Dorsolateral prefrontal cortex (tissue), 122 donors: ENCODE measurements at places on chromosomes 3 and 15. TPM values are rescaled to one million over a fixed set of nuclear protein-coding genes. Genes with fewer than 3 reads are reported as not detected.

MUC20 gene
- 44.4 TPM for total RNA-seq

TEX55 gene
- not detected for total RNA-seq

ULK3 gene
- 94.1 TPM for total RNA-seq

ROPN1 gene
- total RNA-seq: not detected

FANCD2 gene
- 6.5 TPM for total RNA-seq

GAP43 gene
- 432 TPM for total RNA-seq

IGF2BP2 gene
- not detected for total RNA-seq

MDFIC2 gene
- total RNA-seq: not detected

GRCh38 chr15:90866161-90866715 is 2.1 kb upstream of the FURIN start:
- DNase-seq: no peak

DNA sequence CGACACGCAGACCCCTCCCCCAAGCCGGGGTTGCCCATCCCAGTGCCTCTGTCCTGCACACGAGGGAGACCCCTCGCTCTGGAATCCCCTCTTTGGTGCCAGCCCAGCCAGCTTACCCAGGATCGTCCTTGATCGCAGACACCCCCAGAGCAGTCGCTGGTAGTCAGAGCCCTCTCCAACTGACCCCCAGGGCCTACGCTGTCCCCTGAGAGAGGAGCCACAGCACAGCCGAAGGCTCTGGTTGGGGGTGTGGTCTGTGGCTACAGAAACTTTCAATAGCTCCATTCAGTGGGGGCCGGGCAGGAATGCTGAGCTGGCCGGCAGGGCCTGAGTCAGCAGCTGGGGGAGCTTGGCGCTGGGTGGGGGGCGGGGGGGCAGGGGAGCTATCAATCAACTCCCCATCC is at the start of gene LCTL:
Gene LCTL, minus strand, starts transcription at position 258 of the 404 bp plus-strand sequence. CDS start 633 bp downstream, outside the sequence.
- peak; percentile 13 for DNase-seq

DNA sequence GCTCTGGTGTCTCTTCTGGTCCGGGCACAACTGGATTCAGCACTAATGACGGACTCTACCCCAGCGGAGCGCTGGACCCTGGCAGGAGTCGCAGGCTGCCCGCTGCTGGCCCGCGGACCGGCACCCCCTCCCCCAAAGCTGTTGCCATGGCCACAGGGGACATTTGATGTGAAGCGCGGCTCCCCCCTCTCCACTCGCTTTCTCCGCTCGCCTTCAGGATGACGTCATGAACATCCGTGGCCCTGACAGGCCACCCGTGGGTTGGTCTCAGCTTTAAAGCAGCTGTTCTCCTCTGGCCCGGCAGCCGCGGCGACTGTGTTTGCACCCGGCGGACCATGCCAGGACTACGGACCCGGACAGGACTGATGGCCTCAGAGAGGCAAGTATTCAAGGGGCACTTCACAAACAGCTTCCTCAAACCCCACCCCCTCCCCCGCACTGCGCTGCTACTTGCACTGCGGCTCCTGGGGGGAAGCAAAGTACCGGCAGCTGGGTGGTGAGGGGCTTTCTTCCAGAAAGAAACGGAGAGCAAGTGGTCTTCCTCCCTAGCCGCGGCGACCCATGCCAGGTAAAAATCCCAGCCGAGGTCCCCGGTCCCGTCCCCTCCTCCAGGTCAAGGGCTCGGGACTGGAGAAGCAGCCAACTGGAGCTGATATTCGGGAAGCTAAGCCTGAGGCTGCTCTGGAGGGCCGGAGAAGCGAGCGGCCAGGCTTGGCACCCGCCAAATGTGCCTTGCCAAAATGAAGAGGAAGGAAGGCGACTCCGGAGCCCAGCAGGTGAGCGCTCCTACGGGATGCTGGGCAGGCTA is 16.6 kb upstream of the AEN start:
- DNase-seq: peak; percentile 82

DNA sequence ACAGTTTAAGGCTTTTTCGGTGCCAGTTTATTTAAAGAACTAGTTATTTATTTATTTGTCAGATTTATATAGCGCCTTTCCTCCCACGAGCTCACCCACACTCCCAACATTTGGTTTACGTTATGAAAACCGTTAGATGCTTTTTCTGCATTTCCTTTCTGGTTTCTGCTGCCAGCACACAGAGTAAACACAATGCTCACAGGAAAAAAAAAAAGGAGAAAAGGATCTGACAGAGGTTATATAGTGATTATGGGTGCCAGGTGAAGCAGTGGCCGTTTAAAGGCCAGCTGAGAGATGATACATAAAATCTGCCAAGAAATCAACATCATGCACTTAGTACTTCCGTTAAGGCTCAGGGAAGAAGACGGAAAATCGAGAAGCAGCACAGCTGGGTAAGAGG is 37.9 kb downstream of the ETV5 start:
- no peak for DNase-seq

DNA sequence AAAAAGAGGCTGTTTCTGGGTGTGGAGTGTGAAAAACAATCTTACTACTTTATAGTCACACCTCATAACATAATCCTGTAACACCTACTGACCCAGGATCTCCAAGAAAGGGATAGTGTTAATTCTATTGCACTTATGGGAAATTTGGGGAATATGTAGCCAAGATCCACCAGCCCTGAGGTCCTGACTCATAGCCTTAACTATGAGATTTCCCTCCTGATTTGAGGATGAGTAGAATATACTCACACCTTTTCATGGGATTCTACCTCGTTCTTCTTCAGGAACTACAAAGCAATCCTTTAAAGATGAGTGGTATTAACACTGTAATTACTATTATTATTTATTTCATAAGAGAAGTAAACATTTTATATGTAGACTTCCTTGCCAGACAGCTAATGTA is 315.2 kb downstream of the MECOM start:
- no peak for DNase-seq

GRCh38 chr3:81743096-81744025 is 18.1 kb downstream of the GBE1 start:
- DNase-seq: no peak

DNA sequence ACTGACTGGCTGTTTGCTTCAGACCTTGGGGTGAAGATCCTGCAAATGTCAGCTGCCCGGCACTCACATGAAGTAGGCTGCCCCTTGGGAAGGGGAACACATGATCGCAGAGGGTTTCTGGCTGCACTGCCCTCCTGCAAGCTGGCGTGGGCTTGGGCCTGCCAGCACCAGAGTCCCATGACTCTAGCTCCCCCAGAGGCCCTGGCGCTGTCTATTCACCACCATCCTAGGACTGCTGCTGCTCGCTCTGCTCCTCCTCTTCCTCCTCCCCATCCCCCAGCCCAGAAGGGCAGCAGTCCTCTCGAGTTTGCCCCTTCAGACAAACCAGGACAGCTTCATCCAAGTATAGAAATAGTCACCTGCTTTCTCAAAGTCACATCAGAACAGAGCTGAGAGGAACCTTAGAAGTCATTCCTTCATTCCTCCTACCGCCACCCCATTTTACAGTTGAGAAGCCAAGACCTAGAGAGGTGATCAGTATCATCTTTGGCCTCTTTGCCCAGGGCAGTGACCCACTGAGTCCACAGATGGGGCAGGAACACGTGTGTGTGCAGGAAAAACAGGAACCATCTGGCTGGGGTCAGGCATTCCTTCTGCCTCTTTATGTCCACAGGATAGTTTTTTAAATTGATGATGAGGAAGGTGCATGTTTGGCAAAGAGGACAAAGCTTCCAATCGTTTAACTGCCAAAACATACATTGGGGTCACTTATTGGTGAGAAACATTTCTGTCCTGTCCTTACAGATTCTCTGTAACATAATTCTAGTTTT is 13.2 kb downstream of the DPH3 start:
- DNase-seq: no peak

- DNase-seq: no peak
Observed at GRCh38 chr3:79339846-79340245, 428.0 kb downstream of the ROBO1 start.
